ENCODE measurements at places on chromosomes 2 and 18.

- DNase-seq, result no peak
Observed at GRCh38 chr2:242001853-242002252, 132.3 kb downstream of the RTP5 start.

DNA sequence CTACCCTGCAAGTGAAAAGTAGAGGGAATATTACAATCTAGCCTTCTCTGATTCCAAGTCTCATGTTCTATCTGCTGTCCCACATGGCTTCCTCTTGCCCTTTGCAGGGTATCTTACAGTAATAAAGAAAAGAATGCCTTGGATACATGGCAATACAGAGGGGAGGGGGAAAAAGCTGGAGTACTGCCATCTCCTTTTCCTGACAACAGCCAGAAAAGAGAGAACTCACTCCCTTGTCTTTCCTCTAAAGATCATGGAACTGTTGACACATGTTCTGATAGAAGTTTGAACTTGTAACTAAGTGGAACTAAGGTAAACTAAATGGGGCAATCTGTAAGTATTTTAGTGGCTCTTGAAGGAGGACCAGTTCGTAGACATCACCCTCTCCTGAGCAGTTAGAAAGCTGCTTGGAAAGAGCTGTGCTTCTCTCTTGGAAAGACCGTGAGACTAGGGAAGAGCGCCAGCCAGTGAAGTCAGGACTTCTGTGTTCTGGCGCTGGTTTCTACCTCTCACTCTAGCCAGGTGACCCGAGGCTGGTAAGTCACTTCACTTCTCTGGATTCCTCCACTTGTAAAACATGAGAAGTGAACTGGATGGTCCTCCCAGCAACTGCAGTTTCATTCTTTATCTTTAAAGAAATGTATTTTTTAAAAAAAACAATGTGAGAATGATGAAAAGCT, 242.3 kb upstream of the FOSL2 start:
- no peak for DNase-seq

DNA sequence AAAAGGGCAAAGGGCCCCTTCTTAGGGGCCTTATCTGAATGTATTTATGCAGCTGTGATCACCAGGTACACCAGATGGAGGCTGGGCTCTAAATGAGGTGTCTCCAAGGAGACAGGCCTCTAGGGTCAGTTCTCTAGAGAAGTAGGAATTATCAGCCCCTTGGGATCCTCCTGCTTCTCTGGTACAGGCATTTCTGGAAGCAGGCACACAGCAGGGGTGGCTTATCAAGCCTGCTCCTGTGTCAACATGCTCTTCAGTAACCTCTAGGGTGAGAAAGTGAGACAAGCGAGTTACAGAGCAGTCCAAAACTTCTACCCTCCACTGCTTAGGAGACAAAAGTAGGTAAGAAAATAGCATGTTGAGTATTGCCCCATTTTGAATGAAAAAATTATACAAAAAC, 13.8 kb downstream of the TPGS2 start:
- no peak for DNase-seq

GRCh38 chr2:46615986-46616485, 136.7 kb downstream of the TMEM247 start:
- no peak for DNase-seq

GRCh38 chr2:45236268-45236667, 227.0 kb upstream of the SIX2 start:
- no peak for DNase-seq
